ENCODE measurements at places on chromosomes 6 and 20. TPM values are rescaled to one million over a fixed set of nuclear protein-coding genes. Genes with fewer than 3 reads are reported as not detected.

COL12A1 gene
- 15.5 TPM for total RNA-seq

POU5F1 gene
- 0.51 TPM for total RNA-seq

MTFR2 gene
- 0.32 TPM for total RNA-seq

PROKR2 gene
- total RNA-seq, result not detected

ENPP3 gene
- 0.16 TPM for total RNA-seq

PRPH2 gene
- total RNA-seq, result 0.49 TPM

MDFI gene
- total RNA-seq, result 1.3 TPM

CALHM4 gene
- total RNA-seq, result not detected

RPL10A gene
- 606 TPM for total RNA-seq

GRM1 gene
- 2.9 TPM for total RNA-seq

MAP7 gene
- total RNA-seq, result 3.2 TPM

DAAM2 gene
- total RNA-seq, result 14.7 TPM

HSPA12B gene
- total RNA-seq, result 17.5 TPM

CASS4 gene
- total RNA-seq, result 0.41 TPM

OR2H1 gene
- total RNA-seq, result not detected

ZSCAN16 gene
- 2.2 TPM for total RNA-seq

HLA-DRA gene
- 99.2 TPM for total RNA-seq

Measured in Right ventricle myocardium inferior (tissue), 1 donor.